Activated effector memory CD4-positive, alpha-beta T cell treated with anti-CD3 and anti-CD28 coated beads, Interleukin-2, amount 50 U/mL, for 16 hours (primary cell): ENCODE measurements at places on chromosomes 5 and 9.

- no peak for DNase-seq
Measured at GRCh38 chr5:14164164-14165163, 21.3 kb downstream of the TRIO start.

DNA sequence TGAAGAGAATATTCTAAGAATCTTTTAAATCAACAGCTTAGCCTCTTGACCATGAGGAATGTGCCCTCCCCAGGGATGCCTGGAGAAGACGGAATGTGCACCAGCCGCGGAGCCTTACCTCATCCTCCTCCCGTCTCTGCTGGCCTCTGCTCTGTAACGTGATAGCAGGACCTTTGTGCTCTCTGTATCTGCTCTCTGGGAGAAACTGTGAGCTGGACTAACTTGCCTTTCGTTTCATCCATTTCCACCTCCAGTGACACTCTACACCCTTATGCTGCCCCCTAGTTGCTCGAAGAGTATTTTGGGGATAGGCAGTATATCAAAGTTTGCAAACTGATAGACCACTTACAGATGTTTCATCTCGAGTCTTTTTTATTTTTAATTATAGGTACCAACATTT, 141.4 kb downstream of the NPR3 start:
- DNase-seq: no peak

GRCh38 chr5:52656569-52657246, 131.0 kb upstream of the ITGA1 start:
- no peak for DNase-seq

- DNase-seq: no peak
Measured at GRCh38 chr9:124353811-124354274, 61.4 kb downstream of the PSMB7 start.

GRCh38 chr5:177470759-177471536, 2.5 kb downstream of the DBN1 start:
- DNase-seq: no peak

DNA sequence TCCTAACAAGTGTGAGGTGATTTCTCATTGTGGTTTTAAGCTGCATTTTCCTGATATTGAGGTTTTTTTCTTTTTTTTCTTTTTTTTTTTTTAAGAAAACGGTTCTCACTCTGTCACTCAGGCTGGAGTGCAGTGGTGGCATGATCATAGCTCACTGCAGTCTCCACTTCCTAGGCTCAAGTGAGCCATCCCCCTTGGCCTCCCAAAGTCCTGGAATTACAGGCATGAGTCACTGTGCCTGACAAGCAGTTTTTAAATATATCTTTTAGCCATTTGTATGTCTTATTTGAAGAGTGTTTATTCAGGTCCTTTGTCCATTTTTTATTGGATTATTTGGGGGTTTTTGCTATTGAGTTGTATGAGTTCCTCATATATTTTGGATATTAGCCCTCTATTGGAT, 53.8 kb downstream of the GCNT1 start:
- DNase-seq: no peak

- DNase-seq: peak; percentile 85
Measured at GRCh38 chr9:136546697-136547501, 1.1 kb upstream of the NOTCH1 start.

DNA sequence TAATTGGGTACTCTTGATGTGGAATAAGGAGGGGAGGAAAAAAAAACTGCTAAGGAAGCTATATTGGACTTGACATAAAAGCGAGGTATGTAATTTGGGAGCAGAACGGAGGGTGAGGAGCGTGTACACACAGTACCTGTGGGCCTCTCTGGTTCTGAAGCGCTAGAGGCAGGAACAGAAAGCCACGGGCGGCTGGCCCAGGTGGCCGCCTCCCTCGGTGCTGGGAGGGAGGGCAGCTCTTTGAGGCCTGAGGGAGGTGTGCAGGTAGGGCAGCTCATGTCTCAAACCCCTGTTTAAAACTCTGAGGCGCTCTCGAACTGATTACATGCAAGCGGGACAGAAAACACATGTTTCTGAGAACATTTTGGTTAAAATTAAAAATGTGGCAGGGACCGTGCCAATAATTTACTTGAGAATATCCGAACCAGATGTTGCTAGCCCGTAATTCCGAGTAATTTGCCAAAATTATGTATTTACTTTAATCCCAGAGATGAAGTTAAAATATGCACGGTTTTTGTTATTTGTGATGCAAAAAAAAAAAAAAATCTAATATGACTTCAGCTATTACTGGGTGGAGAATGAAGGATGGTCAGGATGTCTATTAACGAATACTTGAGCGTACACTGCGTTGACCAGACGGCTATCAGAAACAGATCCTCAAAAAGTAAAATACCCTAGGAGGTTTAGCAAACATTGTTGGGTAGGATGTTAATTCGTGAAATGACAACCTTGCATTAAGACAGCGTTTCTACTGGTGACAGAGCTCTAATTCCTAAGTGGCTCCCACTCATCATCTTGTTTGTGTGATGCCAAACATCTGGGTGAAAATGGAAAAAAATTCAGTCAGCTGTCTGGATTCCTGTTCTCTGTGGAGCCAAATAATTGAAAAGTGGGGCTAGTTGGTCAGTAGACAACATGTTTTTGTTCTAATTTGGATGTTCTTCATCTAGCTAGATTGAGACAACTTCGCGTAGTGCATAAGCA, 24.4 kb upstream of the STC2 start:
- DNase-seq: no peak

DNA sequence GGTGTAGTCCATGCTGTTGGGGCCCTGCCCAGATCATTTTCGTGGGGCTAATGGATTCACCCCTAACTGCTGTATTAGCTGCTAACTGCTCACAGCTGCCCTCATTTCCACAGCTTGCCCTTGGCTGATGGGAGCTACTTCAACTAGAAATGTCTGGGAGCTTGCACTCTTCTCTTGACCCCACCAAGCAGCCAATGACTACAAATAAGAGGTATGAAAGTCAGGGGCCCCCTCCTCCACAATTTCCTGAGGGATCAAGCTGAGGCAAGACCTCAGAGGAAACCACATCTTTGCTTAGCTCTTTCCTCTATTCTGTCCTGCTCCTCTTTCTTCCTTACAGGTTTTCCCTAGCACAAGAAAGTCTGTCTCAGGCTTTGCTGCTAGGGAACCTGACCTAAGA, 397.5 kb downstream of the MLLT3 start:
- no peak for DNase-seq

DNA sequence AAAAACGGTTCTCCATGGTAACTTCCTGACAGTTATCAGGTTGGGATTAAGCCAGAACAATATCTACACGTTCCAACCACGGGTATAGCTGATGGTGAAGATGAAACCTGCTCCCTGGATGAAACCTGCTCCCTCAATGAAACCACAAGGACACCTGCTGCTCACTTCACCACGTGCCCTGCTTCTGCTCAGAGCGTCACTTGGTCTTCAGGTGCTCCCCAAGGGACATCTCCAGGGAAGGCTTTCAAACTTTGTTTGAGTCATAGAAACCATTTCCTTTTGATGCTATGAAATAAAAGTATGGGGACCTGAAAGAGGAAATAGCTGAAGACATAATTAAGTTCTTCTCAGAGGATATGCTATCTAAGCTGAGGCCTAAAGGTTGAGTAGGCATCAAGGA, 242.4 kb downstream of the MED10 start:
- no peak for DNase-seq

GRCh38 chr5:505951-506525, 18.2 kb downstream of the SLC9A3 start:
- DNase-seq: no peak

- DNase-seq: no peak
Measured at GRCh38 chr5:58002323-58002722, 457.6 kb downstream of the PLK2 start.

DNA sequence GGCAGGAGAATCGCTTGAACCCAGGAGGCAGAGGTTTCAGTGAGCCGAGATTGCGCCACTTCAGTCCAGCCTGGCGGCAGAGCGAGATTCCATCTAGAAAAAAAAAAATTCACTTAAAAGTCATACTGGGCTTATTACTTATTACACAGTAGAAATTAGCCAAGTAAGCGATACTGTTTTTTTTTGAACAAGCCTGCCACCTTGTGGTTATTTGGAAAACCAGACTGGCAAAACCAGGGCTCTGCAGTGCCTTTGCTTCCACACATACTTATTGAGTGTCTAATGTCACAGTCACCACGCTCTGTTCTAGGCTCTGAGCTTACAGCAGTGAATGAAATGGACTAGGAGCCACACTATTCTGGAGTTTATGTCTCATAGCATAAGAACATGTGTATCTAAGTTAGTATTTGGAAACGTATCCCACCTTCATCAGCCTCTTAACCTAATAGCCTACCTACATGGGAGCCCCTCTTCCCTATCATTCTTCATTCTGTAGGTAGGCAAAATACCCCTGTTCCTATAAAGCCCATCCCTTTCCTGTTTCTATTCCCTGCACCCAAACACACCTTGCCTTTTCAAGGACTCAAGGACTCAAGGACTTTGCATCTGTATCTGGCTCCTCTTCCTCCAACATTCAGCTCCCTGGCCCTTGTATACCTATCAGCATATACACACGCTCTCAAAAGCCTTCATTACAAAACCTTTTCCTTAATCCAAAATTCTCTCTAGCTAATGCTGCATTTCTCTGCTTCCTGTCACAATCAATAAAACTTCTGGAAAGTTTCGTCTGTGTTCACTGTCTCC, 13.9 kb upstream of the BASP1 start:
- DNase-seq: no peak

DNA sequence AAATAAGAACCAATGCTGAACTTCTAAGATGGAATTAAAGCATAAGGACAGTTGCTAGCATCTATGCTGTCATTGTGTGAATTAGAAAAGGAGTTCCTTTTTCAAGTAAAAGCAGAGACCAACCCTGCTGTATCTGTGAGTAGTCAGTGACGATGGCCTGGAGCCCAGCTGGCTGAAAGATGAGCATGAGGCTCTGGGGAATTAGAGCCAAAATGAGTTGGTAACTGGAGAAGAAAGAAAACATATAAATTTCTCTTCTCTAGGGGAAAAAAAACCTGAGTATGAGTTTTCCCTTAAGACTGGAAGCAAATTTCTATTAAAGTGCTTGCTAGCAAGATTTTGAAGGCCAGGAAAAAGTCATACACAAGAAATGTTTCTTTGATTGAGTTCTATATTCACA, 1.6 kb upstream of the SPZ1 start:
- no peak for DNase-seq

GRCh38 chr9:33475357-33475756, 1.6 kb upstream of the NOL6 start:
- no peak for DNase-seq

DNA sequence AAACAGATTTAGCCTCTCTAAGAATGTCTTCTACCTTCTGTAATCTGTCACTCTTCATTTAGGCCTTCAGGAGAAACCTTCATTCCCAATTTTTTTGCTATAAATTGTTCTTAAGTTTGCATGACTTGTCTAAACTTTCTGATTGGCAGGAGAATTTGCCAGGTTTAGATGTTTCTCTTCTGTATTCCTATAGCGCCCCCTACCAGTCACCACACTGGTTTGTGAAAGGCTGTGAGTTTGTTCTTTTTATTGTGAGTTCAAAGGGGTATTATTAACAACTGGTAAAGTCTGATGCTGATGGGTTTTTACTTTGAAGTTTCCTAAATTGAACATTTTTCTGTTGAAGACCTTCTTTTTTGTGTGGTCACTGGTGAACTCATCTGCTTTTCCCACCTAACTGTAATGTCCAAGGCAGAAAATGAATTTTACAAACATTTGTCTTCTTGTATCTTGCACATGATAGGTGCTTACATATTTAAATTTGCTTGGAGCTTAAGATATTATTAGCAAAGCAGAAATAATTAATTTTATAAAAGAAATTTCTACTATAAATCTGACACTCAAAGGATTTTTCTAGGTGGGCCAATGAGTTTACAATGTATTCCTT, 18.4 kb upstream of the F2RL2 start:
- peak; percentile 83 for DNase-seq

DNA sequence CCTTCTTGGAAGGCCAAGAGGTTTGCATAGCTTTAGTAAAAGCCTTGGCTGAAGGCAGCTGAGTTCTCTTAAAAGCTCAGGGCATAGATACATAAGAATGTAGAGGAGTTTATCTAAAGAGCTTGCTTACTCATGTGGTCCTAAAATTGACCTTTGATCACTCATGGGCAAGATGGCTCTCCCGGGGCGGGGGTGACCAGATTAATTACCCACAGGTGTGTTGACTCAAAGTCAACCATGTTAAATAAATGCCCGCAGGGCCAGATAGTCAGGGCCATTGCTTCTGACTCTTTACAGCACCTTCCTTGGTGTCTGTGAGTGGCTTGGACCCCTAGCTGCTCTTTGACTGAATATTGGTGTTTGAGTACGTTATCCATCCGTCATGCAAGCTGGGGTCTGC, 33.1 kb upstream of the GHR start:
- DNase-seq: no peak

DNA sequence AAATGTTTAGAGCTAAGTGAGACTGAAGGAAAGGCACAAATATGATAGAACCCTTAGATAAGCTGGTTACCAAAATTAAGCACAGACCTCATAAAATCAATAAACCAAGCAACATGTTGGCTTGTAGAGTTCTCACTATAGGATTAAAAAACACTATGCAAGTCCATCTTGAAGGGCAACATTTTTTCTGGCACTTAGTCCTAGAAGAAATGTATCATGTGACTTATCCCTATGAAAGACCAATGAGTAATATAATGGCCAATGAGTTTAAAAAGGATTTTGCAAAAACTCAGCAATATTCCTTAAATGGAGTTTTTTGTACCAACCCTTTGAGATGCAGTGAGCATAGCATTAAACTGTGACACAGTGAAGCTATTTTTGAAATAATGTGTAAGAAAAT, 216.3 kb upstream of the ADRA1B start:
- no peak for DNase-seq

DNA sequence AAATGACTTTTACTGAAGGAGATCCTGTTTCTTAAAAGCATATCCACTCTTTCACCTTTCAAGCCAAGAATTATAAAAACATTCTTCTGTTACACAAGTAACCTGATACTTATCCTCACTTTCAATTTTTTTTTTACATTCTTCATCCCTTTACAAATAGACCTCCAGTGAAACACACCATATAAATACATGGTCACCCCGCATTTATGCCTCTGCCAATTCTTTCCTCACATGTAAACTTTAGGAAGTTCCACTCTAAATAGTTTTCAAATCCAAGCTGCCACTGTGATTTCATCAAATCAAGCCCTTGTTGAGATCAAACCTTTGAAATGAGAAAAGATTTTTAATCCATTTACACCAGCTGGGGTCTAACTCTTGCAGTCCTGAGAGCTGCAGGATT, 40.0 kb downstream of the GAS1 start:
- DNase-seq: no peak

GRCh38 chr9:95506428-95506677, 10.4 kb downstream of the PTCH1 start:
- DNase-seq: peak; percentile 65

GRCh38 chr5:14748180-14748900, 83.8 kb downstream of the OTULIN start:
- no peak for DNase-seq
